COR-L47 (cell line): ENCODE measurements at places on chromosomes 3 and 15.

DNA sequence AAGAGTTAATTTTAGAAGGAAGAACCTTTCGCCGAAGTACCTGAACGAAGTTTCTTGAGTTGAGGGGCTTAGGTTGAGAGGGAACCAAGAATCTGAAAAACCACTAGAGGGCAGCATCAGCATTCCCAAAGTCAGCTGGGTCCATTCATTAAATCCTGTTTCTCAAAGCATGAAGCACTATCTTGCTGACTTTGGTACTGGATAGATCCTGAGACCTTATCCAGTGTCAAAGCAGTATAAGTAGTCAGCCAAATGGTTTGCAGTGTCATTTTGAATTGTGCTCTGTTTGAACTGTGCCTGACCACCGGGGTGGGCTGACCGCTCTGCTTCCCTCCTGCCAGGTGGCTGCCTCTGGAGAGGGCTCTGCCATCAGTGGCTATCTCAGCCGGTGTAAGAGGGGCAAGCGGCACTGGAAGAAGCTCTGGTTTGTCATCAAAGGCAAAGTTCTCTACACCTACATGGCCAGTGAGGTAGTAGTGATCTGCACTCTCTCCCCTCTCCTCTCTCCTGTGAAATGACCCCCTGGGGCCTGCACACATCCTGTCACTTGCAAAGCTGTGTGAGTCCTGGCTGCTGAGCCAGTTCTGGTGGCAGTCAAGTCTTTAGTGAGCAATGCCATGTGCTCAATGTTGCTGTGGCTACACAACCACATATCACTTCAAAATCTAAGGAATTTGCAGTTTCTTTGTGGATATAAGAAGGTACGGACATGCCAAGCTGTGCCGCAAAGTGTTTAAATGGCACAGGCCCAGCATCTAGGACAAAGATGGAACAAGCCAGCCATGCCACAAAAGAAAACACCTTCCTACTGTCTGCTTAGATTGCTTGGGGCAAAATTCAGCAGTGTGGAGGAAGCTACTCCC is 21.4 kb upstream of the NR2C2 start:
- peak; percentile 28 for DNase-seq

GRCh38 chr3:182715006-182715405 is 78.3 kb upstream of the ATP11B start:
- DNase-seq: no peak

GRCh38 chr3:177364236-177364635 is 167.0 kb upstream of the TBL1XR1 start:
- no peak for DNase-seq

DNA sequence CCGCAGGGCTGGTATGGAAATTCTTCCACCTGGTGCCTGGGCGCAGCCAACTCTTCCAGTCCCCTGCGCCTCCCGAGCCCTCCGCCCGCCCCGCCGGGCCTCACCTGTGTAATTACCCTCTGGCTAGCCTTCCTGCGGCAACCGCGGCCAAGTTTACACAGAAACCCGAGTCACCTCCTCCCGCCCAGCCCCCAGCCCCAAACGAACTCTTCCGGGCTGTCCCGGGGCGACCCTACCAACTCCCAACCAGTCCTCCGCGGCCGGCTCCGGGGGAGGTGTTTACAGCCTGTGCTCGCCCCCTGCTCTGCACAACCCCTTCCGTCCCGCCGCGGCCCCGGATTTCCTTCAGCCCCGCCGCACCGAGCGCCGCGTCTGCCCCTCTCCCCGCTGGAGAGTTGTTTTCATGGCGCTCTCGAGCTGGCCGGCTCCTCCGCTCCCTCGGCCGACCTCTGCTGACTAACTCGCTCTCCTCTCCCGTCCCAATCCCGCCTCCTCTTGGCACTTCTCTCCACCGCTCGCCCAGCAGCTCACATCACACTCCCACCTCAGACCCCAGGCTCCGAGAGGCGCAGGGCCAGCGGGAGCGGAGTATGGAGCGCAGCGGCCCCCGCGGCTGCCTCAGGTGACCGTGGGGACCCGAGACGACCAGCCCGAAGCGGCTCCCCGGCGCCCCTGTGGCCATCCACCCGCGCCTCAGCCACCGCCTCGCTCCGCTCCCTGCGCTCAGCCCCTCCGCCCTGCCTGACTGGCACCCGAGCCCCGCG is 538 bp downstream of the ATOSA start:
- peak; percentile 44 for DNase-seq

- DNase-seq: no peak
Observed at GRCh38 chr3:120025520-120025919, 68.7 kb downstream of the GSK3B start.

DNA sequence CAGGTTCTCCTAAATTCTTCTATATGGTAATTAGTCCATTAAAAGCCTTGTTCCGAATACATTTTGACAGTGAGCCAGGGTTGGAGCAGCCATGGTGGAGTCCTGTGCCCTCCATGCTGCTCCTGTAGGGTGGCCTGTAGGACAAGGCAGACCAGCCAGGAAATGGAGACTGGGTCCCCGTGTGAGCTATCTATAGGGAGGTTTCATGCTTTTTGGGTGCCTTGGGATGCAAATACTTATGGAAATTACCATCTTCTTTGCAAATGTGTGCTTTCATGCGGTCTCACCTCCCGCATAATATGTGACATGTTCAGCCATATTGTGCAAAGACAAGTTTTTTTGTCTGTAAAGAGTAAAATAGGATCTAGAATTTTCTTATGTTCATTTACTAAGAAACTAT is 58.0 kb upstream of the FURIN start:
- DNase-seq: no peak

- DNase-seq: no peak
Observed at GRCh38 chr3:169604568-169604967, 58.9 kb downstream of the MECOM start.
